ENCODE measurements at places on chromosomes 6 and 20.

GRCh38 chr20:60046011-60046413, 87.8 kb downstream of the CDH26 start:
- DNase-seq = no peak

DNA sequence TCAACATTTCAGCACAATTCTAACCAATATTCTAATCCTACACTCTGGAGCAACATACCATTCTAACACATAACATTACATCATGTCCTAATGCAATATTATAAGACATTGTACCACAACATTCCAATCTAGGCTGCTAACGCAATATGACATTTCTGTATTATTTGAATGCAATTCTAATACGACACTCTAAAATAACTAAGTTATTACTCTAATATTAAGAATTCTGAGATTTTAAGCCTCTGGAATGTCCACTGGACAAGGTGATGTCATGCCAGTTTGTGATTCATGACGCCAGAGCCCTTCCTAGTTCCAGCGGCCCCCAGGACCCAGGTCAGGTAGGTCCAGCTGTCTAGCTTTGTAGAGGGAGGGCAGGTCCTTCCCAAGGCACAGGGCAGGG, 69.7 kb upstream of the SIRPA start:
- no peak for DNase-seq

GRCh38 chr6:107787589-107787960, 36.5 kb downstream of the SCML4 start:
- DNase-seq = no peak

DNA sequence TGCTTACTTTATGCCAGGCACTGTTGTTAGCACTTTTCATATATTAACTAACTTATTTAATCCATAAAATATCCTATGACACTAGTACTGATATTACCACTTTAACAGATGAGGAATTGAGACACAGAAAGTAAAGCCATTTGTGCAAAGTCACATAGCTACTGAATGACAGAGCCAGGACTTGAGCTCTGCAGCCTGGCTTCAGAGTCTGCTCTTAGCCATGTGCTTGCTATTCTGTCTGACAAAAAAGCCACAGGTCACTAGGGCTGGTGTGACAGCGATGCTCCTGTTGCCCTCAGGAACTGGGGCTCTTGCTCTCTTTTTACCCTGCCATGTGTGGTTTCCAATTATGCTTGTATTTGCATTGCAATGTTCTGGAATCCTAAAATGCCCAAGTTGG, 44.7 kb upstream of the RNF8 start:
- no peak for DNase-seq

DNA sequence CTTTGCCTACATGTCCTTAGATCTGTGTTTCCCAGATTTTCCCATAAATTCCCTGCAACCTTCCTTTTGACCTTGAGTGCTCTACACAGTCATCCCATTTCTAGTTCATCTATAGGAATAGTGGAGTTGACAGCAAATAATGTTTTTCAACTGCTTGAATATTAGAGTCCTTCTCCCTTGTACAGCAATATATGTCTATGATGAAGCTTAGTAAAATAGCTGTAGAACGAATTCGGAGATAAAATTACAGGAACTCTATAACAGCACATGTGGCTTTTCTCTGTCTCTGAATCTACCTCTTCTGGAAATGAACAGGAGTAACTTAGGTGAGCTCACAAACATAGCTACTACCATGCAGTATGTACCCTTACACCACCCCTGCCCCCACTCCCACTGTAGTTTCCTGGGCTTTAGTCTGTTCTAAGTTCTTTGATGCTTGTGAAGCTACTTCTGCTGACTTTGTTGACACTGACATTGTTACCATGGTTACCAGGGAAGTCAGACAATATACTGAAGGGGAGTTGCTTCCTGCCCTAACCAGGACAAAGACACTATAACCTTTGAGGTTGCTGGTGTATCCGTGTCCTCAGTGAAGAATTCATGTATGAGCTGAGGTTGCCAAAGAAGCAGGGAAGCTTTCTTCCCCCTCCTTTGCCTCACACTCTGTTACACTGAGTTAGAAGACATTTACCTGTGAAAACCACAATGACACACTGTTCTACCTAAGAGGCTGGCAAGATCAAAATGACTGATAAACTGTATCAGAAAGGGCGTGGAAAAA, 35.8 kb upstream of the SHLD1 start:
- DNase-seq = no peak

- no peak for DNase-seq
Measured at GRCh38 chr6:91538622-91539021, 951.8 kb upstream of the MAP3K7 start.

- DNase-seq = no peak
Measured at GRCh38 chr6:122059918-122060317, 339.5 kb upstream of the HSF2 start.

GRCh38 chr20:37714978-37715672, 21.3 kb downstream of the CTNNBL1 start:
- DNase-seq = no peak

Data from suprapubic skin (tissue), 4 donors.